Left colon (tissue), 2 donors: ENCODE measurements at places on chromosomes 16 and 17.

DNA sequence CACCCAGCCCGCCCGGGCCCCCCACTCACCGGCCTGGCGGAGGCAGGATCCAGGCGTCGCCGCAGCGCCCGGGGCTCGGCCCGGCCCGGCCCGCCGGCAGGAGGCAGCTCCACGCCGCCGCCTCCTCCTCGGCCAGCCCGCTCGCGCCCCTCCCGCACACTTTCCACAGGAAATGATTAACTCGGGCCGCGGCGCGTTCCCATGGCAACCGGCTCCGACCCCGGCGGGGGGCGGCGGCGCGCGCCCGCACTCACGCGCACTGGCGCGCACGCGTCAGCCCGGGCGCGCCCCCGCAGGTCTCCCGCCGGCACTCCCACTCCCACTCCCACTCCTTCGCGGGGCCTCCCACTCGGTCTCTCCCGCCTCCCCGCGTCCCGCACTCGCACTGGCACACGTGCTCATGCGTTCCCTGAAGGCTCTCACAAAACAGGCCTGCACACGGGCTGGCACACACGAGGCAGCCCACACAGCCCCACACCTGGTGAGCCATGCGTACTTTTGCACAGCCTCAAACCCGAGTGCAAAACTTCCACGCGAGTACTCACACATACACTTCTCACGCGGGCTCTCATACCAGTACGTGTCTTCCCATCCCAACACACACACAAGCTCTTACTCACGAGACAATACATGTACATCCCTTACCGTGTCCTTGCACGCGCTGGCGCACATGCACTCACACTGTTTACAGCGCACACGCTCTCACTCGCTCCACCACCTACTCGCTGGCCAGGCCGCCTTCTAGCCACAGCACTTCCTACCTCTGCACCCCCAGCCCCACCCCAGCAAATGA lies at the start of gene KIFC3:
TSS of gene KIFC3 (minus strand) at position 151 of the 793 bp plus-strand sequence. CDS start 4,248 bp downstream, outside the sequence.
- peak; percentile 69 for DNase-seq

GRCh38 chr16:11806721-11807120 lies 9.7 kb upstream of the ZC3H7A start:
- no peak for DNase-seq

DNA sequence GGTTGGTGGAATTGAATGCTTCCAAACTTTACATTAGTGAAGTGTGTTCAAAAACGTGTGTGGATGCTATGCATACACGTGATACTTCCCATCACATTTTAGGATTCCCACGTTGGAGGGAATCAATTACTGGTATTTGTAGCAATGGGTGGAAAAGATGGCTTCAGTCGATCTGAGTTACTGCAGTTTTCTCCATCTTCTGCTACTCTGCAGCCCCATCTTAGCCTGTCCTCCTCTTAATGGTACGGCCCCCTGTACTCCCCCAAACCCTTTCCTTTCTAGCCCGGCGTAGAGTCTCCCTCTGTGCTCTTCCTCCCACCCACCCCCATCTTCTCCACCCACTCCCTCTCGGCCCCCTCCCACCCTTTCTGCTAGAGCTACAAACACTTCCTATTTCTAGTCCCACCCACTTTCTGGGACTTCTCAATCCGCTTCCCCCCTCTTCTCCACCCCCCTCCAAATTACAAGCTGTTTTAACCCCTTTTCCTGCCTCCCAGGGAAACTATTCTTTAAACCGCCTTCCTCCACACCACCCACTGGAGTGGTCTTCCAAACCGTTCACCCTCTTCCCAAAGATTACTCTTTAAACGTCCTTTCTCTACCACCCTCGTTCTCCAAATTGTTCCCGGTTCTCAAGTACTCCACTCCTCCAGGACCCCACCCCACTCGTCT lies 1.1 kb downstream of the CHTF8 start:
- peak; percentile 22 for DNase-seq

DNA sequence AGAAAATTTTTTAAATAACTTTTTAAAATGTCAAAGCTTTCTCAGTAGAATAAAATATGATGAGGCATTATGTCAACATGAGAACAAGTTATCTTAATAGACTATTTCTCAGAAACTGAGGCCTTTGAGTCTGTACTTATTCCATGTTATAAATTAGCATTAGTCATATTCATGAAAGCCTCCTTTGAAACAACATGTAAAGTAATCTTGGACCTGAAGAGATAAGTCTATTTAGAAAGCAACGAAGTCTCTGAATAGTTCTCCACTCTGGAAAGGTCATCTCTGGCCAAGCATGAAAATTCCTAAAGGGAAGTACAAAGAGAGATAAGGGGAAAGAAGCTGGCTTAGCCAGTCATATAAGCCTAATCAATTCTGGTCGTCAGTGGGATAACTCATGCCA lies 150.8 kb downstream of the CYB561 start:
- DNase-seq: no peak

DNA sequence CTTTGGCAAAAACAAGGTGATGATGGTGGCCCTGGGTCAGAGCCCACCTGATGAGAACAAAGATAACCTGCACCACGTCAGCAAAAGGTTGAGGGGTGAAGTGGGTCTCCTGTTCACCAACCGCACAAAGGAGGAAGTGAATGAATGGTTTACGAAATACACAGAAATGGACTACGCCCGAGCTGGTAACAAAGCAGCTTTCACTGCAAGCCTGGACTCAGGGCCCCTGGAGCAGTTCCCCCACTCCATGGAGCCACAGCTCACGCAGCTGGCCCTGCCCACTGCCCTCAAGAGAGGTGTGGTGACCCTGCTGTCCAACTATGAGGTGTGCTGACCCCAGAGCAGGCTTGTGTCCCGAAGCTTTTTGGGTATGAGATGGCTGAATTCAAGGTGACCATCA lies 29.7 kb upstream of the DLX4 start:
- DNase-seq: no peak

GRCh38 chr16:23960081-23960885 lies 124.5 kb downstream of the PRKCB start:
- DNase-seq: no peak

GRCh38 chr17:49834118-49834743 lies 13.6 kb downstream of the TAC4 start:
- no peak for DNase-seq

GRCh38 chr16:84947022-84947421 lies 64.3 kb downstream of the ZDHHC7 start:
- peak; percentile 54 for DNase-seq

- DNase-seq: no peak
These were observed 718 bp downstream of the NDUFAB1 start for GRCh38 chr16:23595246-23595950.

- no peak for DNase-seq
These were observed 1.7 kb downstream of the TTC19 start for GRCh38 chr17:16001226-16001897.

- no peak for DNase-seq
These were observed 542.4 kb upstream of the C16orf82 start for GRCh38 chr16:26524281-26524680.

DNA sequence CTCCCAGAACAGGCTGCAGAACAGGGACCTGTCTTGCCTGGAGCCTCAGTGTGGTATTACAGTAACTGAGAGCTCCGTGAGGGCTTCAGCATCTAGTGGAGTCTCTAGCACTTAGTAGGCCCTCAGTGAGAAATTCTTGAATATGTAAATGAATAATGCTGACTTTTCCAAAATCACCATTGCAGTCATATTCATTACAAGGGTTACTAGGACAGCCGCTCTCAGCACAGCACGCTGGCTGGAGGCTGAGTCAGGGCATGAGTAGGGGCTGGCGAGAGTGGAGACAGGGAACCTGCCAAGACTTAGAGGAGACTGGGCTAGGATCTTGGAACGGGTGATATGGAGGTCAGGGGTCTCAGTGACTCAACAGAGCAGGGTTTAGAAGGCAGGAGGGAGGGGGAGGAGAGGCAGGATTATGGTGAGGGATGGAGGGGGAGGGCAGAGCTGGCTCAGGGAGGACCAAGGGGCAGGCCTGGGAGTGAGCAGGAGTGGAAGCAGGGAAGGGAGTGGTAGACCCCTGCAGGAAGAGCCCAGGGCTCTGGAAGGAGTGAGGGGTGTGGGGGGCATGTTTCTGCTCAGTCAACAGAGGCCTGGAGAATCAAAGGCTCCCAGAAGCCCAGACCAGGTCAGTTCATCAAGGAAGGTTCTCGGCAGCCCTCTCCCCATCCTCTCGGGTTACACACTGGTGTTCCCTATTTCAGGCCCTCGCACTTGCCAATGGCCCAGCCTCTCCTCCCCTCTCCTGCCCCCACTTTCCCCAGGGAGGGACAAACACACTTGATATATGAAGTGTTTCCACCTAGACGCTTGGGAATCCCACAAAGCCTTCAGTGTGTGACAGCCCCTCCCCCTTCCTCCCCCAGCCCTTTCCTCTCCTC lies 42.3 kb downstream of the FZD2 start:
- DNase-seq: peak; percentile 19

DNA sequence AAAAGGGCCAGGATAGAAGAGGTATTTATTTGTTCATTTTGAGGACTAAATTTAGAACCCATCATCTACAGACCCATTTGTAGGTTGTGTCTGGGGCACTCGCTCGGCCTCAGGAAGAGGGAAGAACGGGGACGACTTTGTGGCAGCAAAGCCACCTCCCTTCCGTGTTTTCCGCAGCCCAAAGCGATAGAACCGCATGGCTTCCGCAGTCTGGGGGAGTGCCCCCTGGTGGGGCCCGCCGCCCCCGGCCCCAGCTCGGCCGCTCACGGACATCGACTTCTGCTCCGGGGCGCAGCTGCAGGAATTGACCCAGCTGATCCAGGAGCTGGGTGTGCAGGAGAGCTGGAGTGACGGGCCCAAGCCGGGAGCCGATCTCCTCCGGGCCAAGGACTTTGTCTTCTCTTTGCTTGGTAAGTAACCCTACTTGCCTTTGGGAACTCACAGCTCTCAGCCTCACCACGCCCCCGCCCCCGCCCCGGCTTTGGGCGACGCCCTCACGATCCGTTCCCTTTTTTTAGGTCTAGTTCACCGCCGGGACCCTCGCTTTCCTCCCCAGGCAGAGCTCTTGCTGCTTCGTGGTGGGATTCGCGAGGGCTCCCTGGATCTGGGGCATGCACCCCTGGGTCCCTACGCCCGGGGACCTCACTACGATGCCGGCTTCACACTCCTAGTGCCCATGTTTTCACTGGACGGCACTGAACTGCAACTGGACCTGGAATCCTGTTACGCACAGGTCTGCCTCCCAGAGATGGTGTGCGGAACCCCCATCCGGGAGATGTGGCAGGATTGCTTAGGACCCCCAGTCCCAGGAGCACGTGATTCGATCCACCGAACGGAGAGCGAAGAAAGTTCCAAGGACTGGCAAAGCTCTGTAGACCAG lies 681 bp downstream of the TMEM102 start:
- peak; percentile 75 for DNase-seq

DNA sequence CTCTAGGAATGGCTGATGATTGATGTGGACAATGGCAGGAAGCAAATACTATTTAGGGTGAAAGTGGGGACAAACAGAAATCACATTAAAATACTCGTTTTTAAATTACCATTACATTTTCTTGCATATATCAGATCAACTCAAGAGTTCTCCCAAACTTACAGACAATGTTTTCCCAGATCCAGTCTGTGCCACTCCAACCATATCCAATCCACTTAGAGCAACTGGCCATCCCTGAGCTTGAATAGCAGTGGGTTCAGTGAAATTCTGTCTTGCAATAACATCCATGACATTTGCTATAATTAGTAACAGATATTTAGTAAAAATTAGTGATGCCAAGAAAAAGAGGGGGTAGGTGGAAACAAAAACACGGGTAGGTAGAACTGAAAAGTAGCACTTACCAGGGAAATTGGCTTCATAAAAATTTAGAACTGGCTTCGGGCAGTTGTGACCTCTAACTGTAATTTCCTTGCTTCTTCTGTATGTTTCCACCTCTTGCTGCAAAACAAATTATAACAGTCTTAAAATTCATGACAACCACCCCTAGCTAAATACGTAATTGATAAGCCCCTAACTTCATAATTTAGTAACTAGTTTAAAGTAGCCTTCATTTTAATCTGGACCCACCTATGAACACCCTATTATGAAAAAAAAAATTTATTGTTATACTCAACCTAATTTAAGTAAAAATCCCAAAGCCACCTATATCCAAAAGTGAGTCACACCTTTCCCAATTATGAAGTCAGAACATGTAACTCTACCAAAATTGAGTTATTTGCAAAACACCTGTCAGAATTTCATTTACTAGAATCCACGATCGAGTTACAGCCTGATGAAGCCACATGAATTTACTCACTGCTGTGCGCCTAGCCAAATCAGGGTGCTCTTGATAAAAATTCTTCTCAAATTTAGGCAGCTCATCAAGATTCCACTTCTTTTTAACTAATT lies 2.0 kb downstream of the DDX5 start:
- DNase-seq: no peak

GRCh38 chr17:40345161-40345993 lies 19.2 kb downstream of the GJD3 start:
- peak; percentile 86 for DNase-seq

DNA sequence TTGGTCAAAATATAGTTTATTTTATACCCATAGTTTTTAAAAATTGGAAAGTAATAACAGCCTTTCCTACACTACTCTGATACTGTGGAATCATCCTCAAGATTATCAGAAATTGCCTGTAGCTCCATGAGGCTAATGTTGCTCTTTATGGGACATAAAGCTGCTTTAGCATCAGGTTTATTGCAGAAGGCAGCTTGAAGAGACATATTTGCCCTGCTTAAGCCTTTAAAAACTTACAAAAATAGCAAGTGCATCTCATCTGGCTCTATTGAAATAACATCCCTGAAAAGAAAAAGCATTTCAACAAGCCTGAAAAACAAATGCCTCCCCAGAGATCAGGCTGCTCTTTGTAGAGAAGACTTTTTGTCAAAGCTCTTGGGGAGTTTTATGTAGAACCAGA lies 142.9 kb upstream of the MON1B start:
- no peak for DNase-seq

GRCh38 chr17:57425431-57425830 lies 169.1 kb downstream of the MSI2 start:
- no peak for DNase-seq

- DNase-seq: no peak
These were observed 19.7 kb downstream of the ZFHX3 start for GRCh38 chr16:73028263-73028662.

DNA sequence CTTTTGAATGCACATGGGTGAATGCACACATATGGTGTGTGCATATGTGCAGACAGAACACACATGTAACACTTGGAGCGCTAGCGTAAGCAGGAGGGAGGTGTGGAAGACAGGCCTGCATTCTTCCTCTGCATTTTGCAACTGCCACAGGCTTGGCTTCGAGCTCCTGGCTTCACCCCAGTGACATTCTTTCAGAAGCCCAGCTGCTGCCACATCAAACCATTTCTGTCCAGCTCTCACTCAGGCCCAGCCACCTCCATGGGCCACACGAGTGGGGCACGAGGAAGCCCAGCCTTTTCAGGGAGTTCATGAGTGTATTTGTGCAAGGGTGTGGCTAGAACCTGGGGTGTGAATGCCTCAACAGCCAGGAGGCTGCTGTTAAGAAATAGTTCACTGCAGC lies 18.8 kb downstream of the LGALS3BP start:
- no peak for DNase-seq

GRCh38 chr16:85360323-85361277 lies 248.3 kb upstream of the CIBAR2 start:
- DNase-seq: peak; percentile 89

- DNase-seq: no peak
These were observed 9.4 kb downstream of the CRYBA1 start for GRCh38 chr17:29255926-29256522.

GRCh38 chr17:34703533-34703932 lies 124.2 kb downstream of the TMEM132E start:
- peak; percentile 57 for DNase-seq
